ENCODE measurements at places on chromosomes 7 and 10.

GRCh38 chr10:21919117-21919516, 84.4 kb downstream of the DNAJC1 start:
- no peak for DNase-seq

DNA sequence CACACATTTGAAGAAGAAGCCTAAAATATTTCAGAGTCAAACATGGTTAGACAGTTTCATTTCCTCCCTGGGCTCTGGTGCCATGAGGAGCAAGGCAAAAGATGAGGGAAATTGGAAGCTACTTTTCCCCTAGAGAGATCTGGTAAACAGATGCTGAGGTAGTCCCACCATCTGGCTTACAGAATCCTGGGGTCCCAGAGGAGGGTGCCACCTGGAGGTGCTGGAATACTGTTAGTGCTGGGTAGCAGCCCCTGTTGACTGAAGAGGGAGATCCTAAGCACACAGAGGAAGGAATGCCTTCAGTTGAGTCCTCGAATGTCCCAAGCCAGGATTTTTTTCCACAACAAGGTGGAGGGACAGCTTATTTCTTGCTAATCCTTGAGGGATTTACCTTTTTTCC, 160.1 kb downstream of the FZD1 start:
- no peak for DNase-seq

DNA sequence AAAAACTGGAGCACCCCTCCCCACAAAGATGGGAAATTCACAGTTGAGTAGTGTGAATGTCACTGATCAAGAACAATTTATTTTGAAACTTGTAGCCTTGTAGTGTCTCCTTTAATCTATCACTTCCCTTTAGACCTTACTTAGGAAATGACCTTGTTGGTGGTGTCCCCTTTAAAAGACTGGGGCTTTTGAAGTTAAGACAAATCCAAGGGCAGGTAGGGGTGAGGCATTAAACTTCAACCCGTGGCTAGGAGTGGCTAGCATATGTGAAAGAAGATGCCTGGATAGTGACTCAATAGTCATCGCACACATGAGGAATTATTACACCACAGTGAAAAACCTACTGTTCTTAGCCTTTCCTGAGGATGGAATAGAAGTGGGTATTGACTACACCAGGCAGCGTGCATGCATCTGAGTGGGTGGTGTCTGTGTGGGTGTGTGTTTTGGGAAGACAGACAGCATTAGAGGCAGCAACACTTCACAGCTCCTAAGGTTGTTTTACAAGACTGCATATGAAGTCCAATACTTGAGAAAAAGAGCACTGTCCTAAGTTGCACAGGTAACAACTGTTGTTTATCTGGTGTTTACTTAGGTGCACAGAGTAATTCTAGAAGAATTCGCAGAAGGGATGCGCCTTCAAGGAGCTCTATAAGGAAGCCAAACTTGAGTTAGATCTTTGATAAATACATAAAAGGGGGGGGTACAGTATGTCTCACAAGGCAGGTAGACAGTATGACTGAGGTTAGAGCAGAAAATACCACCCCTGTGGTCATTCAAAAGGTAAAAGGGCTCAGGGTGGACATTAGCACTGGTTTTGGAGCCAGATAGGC, 32.9 kb downstream of the ABLIM1 start:
- DNase-seq: no peak

GRCh38 chr7:129438839-129439651, 4.8 kb downstream of the STRIP2 start:
- no peak for DNase-seq

DNA sequence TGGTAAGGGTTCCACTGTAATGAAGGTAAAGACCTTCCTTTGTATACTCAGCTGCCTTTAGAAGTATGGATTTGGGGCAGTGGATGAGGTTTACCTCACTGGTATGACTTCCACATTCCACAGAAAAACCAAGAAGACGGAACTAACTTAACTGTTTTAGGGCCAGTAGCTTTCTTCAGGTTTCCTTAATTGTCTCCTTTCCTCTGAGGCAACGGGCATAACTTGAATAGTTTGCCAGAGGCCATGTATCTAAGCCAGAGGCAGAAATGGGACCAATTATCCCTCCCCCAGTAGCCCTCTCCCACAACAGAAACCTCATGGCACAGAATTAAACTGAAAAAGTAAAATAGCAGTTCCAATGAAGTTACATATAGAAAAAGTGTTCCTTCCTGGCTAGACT, 281.7 kb downstream of the PHTF2 start:
- DNase-seq: no peak

- no peak for DNase-seq
These were observed 144.9 kb upstream of the CELF2 start for GRCh38 chr10:10872764-10873163.

DNA sequence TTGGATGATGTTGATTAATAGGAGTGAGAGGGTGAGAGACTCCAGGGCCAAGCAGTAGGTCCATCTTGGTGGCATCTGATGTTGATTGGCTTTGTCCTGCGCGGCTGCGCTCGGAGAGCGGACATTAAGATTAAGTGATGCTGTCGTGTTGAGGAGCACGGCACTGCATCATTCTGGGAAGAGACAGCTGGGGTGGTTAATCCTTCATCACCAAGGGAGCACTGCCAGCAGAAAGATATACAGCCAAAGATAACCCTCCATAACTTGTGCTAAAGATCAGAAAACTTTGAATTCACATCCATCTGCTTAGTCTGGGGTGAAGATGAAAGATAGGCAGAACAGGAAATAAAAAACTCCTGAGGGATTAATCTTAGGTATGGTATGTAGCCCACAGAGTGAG, 208.3 kb downstream of the LRMDA start:
- DNase-seq: no peak

DNA sequence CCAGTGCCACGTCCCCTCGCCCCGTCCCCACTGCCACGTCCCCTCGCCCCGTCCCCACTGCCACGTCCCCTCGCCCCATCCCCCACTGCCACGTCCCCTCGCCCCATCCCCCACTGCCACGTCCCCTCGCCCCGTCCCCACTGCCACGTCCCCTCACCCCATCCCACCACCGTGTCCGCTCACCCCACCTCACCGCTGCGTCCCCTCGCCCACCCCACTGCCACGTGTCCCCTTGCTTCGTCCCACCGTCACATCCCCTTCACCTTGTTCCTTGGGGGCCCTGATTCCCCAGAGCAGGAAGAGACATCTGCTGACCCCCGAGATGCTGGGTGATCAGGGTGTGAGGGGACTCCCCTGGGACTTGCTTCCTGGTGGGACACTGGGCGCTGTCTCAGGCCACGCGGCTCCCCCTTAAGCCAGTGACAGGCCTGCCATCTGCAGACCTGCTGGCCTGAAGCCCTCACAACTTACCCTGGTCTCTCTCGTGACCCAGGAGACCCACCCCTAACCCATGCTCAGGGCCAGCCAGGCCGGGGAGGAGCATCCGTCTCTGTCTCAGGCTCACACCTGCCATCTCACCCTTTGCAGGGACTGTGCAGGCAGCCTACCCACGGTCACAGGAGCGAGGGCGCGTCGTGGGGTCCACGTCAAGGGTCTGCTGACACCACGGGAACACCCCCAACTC, 260.4 kb downstream of the ELFN1 start:
- DNase-seq: no peak

- DNase-seq: no peak
These were observed 7.2 kb downstream of the EXOC6 start for GRCh38 chr10:92855560-92855959.

GRCh38 chr10:103060575-103060974, 132.5 kb downstream of the NT5C2 start:
- no peak for DNase-seq

DNA sequence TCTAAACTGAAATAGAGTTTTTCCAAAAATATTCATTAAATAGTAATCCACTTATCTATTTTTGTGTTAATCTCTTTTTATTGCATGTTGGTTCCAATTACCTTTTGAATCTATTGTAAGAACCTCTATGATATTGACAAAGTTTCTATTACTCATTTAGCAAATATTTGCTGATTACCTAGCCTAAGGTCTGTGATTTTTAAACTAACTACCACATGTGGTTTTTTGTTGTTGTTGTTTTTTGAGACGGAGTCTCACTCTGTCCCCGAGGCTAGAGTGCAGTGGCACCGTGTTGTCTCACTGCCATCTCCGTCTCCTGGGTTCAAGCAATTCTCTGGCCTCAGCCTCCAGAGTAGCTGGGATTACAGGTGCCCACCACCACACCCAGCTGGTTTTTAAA, 2.0 kb upstream of the ASB13 start:
- no peak for DNase-seq

GRCh38 chr10:98611436-98611835, 164.7 kb upstream of the HPS1 start:
- DNase-seq: no peak

- DNase-seq: no peak
These were observed 103.1 kb upstream of the AFAP1L2 start for GRCh38 chr10:114507449-114507848.

DNA sequence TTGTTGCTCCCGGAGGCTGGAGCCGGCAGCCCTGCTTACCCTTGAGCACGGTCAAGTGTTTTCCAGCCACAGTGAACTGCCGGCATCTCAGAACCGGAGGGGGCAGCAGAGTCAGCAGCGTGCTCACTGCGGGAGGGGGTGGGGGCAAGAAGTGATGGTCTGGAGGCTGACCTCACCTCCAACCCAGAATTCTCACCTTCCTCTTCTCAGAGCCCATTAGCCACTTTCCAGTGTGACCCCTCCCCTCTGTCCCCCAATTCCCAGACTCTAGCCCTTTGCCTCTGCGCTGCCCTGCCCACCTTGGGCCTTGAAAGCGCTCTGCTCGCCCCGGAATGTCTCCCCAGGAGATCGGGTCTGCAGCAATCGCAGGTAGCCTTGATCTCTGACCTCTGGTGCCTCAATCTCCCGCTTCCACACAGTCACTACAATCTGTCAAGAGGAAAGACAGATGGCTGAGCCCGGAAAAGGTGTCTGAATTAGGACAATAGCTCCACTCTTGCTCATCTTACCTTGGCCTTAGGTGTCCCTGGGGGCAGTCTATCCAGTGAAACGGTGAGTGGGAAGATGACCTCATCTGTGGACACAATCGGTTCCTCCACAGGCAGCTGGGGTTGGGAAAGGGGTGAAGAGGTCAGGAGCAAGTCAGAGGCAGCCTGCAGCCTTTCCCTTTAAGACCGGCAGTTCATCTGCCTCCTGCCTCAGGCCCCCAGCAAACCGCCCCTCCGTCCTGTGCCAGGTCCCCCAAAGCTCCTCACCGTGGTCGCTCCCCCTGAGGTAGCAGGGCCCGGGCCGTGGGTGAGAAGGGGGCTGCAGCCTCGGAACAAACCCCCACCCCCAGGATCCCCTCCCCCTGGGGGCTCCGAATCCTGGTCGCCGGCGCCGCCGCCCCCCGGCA, 942 bp downstream of the TRAPPC14 start:
- DNase-seq: no peak

GRCh38 chr10:31095677-31096560, 64.3 kb upstream of the ZNF438 start:
- DNase-seq: no peak

GRCh38 chr10:36019749-36020148, 377.7 kb upstream of the FZD8 start:
- DNase-seq: no peak

DNA sequence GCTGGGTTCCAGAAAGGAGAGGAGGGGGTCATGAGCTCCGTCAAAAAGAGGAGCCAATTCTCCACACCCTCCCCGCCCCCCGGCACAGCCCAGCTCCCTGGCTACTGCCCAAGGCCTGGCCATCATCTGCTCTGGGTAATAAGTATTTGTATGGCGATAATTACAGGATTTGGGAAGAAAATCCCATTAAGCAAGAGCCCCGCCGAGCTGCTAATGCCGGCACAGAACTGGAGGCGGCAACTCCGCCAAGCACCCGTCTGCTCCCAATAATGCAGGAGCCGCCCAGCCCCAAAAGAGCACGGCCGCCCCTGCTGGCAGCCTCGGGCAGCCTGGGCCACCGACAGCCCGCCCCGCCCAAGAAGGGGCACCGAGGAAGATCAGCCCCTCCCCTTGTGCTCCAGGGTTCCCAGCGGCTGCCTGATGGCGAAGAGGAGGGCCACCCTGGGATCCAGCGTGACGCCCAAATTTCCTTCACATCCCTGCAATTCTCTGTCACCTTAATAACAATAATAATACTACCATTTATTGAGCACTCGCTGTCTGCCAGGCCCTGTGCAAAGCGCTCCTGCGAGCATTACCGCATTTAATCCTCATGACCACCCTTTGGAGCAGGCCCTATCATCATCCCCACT, 5.9 kb downstream of the SLIT1 start:
- no peak for DNase-seq

- no peak for DNase-seq
These were observed 228.4 kb downstream of the DNAJB6 start for GRCh38 chr7:157565201-157565626.

DNA sequence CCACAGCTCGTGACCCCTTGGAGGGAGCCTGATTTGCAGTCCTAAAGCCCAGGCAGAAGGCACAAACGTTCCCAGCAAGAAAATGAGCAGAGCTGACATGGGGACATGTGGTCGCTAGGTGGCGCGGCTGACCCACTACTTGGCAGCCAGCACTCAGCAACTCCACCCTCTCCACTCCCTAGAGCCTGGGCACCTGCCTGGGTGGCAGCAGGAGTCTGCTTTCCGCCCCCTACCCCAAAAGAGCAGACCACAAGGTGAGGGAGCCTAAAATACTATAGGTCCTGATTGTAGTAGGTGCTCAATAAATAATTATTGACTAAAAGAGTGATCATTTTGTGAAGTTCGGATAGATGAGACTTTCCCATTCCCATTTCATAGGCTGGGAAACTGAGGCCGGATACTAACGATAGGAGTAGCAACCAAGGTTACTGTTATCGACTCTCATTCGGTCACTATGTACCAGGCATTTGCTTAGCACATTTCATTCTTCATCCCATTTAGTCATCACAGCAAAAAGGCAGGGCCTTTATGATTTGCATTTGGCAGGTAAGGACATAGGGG, 57.4 kb downstream of the NEUROG3 start:
- DNase-seq: peak; percentile 54

DNA sequence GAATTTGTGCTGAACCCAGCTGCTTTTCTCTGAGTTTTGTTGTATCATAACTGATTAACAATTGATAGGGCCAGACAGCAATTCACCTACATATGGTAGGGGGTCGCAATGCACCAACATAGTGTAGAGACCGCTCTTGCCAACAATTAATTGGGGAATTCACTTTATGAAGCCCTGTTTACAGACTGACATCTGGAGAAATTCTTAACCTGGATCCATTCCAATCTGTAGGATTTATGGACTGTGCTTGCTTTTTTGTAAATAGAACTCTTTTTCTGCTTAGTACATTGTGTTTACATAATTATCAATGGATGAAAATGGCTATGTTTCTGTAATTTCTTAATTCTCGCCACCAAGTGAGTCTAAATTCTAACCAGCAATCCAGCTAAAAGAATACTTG, 311.7 kb upstream of the BMPER start:
- no peak for DNase-seq

DNA sequence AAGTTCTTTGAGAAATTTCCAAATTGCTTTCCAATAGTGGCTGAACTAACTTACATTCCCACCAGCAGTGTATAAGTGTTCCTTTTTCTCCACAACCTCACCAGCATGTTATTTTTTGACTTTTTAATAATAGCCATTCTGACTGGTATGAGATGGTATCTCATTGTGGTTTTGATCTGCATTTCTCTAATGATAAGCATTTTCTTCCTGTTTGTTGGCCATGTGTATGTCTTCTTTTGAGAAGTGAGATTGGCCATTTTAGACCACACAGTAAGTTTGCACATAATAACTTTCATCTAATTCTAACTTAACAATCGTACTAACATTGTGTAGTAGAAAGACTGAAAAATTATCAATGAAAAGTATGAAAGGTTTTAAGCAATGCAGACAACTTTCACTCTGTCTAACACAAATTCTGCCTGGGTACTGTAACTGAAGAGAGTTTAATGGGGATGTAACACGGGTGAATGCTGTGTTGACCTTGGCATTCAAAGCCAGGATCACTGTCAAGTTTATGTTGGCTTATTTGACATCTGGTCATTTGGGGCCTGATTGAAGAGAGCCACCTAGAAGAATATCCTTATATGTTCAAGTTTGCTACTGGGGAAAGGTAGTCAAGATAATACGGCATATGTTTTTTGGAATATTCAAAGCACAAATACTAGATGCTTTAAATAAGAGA, 50.4 kb downstream of the FAM171A1 start:
- no peak for DNase-seq
